Stimulated activated CD8-positive, alpha-beta memory T cell treated with anti-CD3 and anti-CD28 coated beads, Interleukin-4, amount 100 ng/mL, for 4 hours (primary cell): ENCODE measurements at places on chromosomes 2 and 18.

DNA sequence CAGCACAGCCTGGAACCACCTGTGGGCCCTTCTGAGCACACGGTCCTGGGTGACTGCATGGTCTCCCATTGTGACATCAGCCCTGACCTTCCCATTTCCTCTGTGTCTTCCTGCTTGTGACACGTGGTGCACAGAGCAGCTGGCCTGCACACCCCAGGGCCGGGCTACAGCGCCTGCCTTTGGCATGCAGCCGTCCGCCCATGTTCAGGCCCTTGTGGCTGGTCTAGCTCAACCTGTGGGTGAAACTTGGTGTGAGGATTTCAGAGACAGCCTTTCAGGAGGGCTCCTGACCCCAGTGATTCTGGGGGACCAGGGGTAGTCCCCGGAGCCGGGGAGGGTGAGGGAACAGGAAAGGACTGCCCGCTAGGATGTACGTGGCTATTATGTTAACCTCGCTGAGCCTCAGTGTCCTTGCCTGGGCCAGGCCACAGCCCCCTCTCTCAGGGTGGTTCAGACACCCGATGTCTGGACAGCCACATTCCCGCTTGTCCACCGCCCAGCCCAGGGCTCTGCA, 284.8 kb upstream of the HS6ST1 start:
- DNase-seq: no peak

DNA sequence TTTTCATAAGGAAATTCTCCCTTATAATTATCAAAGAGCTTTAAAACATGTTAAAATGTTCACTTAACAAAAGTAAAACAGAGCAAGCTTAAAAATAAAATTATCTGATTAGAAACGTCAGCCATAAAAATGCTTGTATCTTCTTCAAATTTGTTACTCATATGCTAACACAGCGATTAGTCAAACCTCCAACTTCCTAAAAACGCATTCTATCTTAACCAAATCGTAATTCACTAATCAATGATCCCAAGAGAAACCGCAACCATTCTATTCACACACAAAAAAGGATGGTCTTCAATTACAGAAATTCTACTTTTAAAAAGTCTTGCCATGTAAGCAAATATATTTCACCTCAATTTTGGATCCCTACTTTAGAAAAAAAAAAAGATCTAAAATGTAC, 1.9 kb downstream of the STK17B start:
- no peak for DNase-seq

DNA sequence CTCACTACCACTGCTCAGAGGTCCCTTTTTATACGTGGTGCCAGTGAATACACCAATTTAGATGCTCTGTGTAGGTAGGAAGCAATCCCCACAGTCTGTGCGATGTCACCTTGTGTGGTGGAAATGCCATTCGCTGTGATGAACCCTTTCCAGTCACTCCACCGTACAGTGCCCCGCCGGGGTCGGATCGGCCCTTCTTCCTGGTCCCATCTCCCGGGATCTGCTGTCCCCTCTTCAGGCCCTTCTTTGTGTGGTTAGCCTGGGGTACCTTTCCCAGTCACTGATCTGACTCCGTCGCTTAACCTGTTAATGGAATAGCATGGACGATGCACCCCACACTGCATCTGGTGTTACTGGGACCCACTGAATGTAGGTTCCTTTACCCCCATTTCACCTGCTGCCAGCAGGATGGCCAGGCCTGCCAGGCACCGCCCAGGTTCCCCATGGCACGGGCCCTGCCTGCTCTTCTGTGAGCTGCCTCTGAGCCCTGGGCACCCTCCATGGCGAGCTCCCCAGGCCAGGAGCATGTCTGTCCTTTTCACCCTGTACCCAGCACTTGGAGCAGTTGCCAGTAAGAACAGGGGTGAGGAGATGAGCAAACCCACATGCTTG, 18.0 kb downstream of the TWIST2 start:
- DNase-seq: no peak

DNA sequence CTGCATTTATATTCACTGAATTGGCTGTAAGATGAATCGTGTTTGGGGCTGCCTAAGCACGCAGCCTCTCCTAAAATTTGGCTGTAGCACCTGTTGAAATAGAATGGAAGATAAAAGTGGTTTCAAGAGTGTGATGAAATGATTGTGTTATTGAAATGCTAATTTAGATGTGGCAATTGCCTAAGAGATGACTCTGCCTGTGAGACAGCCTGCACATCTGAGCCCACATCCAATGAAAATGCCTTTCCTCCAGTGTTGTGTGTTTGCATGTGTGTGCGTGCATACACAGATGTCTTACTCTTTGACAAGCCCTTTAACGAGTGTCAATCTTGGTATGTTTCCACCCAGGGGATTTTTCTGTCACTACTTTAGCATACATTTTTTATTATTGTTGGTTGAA, 346.9 kb downstream of the MEIS1 start:
- DNase-seq: no peak

- no peak for DNase-seq
These were observed 39.6 kb downstream of the DTNA start for GRCh38 chr18:34749721-34750120.

DNA sequence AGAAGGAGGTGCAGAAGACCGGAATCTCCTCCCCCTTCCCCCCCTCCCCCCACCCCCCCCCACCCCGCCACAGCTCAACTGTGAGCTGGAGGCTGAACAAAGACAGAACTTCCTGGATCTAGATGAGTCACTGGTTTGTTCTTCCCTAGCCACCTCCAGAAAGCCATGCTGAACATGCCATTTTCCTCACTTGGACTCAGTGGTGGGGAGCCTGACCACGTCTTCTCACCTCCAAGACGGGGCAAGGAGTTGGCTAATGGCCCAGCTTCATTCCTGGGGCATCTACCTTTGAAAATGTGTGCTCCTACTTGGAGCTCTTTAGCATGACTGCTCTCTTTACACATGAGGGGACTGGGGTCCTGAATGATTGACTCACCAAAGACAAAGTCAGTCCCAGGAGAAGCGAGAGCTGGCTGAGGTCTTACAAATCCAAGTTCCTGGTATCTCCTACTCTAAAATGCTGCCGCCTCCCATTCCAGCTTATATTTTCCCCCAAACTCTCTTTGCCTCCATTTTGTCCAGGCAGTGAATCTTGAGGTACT, 22.6 kb upstream of the FZD5 start:
- no peak for DNase-seq

GRCh38 chr2:118954297-118955060, 12.5 kb downstream of the MARCO start:
- DNase-seq: no peak

DNA sequence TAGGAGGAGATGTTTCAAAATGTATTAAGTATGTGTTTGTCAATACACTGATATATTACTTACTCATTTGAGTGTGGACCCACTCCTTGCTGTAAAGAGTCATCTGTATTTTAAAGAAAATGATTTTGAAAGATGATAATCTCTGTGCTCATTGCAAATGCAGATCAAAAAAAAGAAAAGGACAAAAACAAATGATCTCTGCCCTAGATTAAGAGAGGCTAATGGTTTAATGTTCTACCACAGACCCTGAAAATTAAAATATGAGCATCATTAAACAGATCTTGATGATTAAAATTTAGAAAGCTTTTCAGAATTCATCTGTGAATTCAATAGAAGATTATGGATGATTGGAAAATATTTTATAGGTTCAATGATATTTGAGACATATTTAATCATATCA, 136.5 kb downstream of the CNTNAP5 start:
- DNase-seq: no peak

- DNase-seq: no peak
These were observed 375.5 kb upstream of the SLC8A1 start for GRCh38 chr2:40827392-40827791.

DNA sequence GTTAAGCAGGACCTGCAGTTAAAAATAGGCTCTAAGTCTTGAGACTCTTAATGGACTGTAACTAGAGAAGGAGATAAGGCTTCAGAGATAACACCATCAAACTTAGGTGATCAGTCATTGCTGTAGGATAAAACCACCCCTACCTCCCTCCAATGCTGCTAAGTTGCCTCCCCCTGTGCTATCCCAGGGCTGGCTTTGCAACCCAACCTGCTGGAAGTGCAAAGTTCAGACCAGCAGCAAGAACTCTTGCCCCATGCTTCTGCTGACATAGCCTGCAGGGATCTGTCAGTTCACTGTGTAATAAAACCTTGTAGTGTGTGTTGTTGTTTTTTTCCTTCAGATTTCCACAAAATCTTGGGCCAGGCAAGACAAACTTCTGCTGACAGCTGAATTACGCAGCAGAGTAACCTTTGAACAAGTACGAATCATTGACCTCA, 57.4 kb upstream of the EPB41L3 start:
- no peak for DNase-seq

DNA sequence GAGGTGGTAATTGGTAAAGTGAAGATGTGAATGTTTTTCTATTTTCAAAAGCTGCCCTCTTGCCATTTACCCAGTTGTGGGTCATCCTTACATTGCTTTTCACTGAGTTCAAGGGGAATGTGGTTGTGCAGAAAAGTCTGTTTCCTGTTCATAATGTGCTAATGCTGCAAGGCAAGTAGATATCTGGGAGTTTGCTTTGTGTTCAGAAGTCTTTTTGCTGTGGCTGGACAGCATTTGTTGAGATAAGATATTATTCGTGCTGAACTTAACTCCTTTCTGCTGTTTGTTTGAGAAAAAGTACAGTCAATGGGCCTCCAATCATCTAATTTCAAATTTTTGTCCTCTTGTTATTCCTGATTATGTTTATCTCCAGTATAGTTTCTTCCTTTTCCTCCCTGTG, 263.2 kb downstream of the LTBP1 start:
- DNase-seq: no peak

- no peak for DNase-seq
These were observed 274.8 kb upstream of the TRIB2 start for GRCh38 chr2:12441750-12442475.

GRCh38 chr2:163155279-163155883, 316.8 kb upstream of the KCNH7 start:
- no peak for DNase-seq
